ENCODE measurements at places on chromosomes 3 and 15.

- DNase-seq = no peak
Observed at GRCh38 chr3:53464424-53464823, 30.0 kb upstream of the CACNA1D start.

DNA sequence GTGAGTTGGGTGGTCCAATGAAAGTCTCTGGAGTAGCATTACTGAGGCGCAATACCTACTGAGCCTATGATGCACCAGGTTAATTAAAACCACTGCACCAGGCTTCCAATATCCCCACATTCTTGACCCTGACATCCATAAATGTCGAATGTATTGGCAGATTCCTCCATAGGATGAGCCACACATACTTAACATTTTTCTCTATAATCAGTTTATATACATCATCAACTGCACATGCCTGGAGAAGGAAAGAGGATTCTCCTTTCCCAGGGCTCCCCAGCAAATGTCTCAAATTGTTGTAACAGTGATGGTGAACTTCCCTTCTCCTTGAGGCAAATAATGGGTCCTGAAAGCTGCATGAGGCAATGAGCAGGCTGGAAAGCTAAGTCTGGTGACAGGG, 82.3 kb upstream of the LPP start:
- no peak for DNase-seq

- no peak for DNase-seq
Observed at GRCh38 chr3:17639765-17640164, 102.7 kb downstream of the TBC1D5 start.

DNA sequence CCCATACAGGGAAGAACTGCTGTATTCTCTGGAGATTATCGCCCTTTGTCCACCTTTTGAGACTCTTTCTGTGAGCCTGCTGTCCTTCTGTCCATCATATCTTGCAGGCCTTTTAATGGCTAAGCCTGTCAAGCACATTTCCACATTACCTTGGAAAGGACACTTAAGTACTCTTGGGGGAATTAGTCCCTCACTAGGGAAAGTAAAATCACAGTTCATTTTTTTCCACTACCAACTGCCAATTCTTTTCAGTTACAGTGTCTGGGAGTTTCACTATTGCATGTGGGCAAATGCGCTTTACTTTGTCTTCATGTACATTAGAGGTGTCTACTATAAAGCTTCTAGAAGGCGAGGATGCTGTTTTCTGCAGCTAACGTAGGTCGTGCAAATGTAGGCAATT, 242.1 kb downstream of the NSUN3 start:
- no peak for DNase-seq

Data from stimulated activated CD4-positive, alpha-beta T cell treated with anti-CD3 and anti-CD28 coated beads, Interleukin-15, amount 100 ng/mL, for 1 hour (primary cell).